ENCODE measurements at places on chromosomes 1 and 21. TPM values are rescaled to one million over a fixed set of nuclear protein-coding genes. Genes with fewer than 3 reads are reported as not detected.

- no peak for DNase-seq
These were observed 28.9 kb downstream of the EPHA2 start for GRCh38 chr1:16126743-16127515.

The TRIM58 gene
- total RNA-seq = 0.19 TPM

The MPZ gene
- 5.8 TPM for total RNA-seq

The TDRKH gene
- total RNA-seq = 32.4 TPM

All from activated CD4-positive, alpha-beta memory T cell treated with anti-CD3 and anti-CD28 coated beads for 36 hours (primary cell).